ENCODE measurements at places on chromosomes 6 and 20.
A peak's percentile ranks its signal among the peaks of the same experiment; 100 is the strongest.

DNA sequence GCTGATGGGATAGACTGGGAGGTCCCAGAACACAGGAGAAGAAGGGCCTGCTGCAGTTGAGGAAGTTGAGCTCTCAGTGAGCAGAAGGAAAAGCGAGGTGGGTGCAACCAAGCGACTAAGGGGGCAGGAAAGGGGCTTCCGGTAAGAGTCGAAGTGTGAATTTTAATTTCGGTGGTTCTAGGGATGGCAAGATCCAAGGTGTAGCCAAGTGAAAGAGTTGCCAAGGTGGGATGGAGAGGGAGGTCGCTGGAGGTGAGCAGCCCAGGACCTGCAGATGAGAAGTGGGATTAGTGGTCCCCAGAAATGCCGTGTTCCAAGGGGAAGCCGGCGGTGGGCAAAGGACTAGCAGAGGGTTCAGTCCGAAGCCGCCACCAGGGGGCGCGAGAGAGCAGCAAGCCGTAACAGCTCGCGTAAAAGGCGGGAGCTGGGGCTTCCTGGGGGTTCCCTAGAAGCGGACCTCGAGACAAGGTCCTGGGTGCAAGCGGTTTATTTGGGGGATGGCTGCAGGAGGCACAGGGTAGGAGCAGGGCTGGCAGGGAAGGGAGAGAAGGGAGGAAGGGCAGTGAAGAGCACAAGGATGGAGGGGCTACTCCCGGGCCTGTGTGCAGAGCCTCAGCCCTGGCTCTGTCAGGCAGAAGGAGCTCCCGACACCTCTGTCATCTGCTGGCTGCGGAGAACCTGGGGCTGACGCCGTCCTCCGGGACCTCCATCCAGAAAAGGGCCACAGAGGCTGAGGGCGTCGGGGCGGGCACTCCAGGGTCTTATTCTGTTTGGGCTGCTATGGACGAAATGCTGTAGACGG, 103.6 kb downstream of the PAX1 start:
- peaks cover 6% of the 10 kb centered on the region for H3K4me1 ChIP-seq
- no peak for DNase-seq
- no peaks in the 10 kb centered on the region for H3K36me3 ChIP-seq
- no peak overlapping the region for H3K27ac ChIP-seq
- H3K4me3 ChIP-seq: no peak overlapping the region
- peaks cover 4% of the 10 kb centered on the region for H3K27me3 ChIP-seq

- H3K4me3 ChIP-seq: no peak overlapping the region
- H3K36me3 ChIP-seq: no peaks in the 10 kb centered on the region
- DNase-seq: no peak
- H3K27me3 ChIP-seq: no peaks in the 10 kb centered on the region
- peaks cover 8% of the 10 kb centered on the region for H3K4me1 ChIP-seq
Observed at GRCh38 chr6:39188571-39188970, 40.7 kb downstream of the KCNK5 start.

DNA sequence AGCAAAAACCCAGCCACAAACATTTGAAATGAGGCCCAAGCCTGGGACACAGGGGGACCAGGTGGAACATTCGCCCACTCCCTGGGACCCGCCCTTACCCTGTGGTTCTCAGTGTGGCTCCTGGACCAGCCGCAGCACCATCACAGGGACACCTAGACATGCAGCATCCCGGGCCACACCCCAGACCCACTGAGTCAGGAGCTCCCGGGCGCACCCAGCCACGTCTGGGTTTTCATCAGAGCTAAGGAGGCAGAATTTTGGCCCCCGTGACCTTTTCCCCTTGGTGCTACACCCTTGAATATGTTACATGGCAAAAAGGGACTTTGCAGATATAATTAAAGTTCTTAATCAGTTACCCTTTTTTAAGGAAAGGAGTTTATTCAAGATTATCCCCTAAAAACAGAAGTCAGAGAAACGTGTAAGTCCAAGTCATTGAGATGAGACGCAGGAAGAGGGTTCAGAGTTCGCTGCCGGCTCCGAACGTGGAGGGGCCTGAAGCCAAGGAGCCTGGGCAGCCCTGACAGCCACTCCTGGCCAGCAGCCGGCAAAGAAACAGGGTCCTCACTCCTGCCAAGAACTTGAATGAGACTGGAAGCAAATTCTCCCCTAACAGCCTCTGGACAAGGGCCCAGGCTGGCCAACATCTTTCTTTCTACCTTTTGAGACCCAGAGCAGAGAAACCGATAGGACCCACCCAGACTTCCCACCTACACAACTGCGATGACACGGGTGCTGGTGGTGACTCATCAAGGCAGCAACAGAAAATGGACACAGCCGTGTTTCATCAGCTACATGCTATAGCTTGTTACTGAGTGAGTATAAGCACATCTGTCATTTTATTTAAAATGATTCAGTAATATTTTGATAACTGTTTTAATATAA, 25.3 kb downstream of the BFSP1 start:
- no peaks in the 10 kb centered on the region for H3K27me3 ChIP-seq
- H3K27ac ChIP-seq: peak overlapping the region; percentile 74
- H3K4me1 ChIP-seq: peaks cover 23% of the 10 kb centered on the region
- H3K4me3 ChIP-seq: peak overlapping the region; percentile 88
- DNase-seq: peak; percentile 12

DNA sequence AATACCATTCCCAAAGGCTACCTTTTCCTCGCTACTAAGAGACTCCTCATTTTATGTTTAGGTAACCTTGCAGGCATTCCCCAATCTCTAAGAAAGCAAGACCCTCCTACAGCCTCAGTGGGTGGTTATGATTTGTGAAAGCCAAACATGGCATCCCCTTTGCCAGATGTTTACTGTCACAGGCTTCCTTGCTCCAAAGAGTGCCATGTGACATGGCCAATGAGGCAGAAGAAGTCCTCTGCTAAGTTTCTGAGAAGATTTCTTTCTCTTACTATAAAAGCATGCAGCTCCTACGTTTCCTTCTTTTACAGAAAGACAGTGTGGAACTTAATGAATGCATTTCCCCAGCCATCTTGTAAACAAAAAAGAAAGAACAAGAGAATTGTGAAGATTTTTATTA, 688.2 kb downstream of the TBC1D32 start:
- H3K4me3 ChIP-seq: no peak overlapping the region
- no peak overlapping the region for H3K27ac ChIP-seq
- no peak for DNase-seq

DNA sequence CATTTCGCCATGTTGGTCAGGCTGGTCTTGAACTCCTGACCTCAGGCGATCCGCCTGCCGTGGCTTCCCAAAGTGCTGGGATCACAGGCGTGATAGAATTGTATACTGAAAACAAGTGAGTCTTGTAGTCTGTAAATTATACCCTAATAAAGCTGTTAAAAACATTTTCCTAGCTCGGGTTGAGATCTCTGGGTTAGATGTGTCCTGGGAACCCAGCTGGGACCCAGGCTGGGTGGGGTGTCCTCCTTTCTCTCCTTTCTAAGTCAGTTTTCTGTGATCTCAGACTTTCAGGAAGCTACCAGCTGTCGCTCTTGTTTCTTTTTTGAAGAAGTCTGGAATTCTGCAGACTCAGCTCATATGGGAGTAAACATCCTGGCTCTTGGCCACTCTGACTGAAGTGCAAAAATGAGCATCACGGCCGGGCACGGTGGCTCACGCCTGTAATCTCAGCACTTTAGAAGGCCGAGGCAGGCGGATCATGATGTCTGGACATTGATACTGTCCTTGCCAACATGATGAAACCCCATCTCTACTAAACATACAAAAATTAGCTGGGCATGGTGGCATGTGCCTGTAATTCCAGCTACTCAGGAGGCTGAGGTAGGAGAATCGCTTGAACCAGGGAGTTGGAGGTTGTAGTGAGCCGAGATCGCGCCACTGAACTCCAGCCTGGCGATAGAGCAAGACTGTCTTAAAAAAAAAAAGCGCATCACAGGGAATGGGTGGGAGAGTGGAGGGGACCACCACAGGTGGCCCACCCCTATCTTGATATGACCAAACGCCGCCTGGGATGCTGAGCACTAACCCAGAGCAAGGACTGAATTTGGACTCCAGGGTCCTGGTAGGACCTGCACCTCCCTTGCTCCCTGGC, 9.9 kb upstream of the PCIF1 start:
- no peaks in the 10 kb centered on the region for H3K36me3 ChIP-seq
- H3K4me1 ChIP-seq: no peaks in the 10 kb centered on the region
- H3K27me3 ChIP-seq: peaks cover 10% of the 10 kb centered on the region
- no peak overlapping the region for H3K27ac ChIP-seq
- no peak for DNase-seq

GRCh38 chr6:166335378-166336302, 6.7 kb downstream of the SFT2D1 start:
- peaks cover 51% of the 10 kb centered on the region for H3K4me1 ChIP-seq
- H3K4me3 ChIP-seq: no peak overlapping the region
- H3K27ac ChIP-seq: no peak overlapping the region

DNA sequence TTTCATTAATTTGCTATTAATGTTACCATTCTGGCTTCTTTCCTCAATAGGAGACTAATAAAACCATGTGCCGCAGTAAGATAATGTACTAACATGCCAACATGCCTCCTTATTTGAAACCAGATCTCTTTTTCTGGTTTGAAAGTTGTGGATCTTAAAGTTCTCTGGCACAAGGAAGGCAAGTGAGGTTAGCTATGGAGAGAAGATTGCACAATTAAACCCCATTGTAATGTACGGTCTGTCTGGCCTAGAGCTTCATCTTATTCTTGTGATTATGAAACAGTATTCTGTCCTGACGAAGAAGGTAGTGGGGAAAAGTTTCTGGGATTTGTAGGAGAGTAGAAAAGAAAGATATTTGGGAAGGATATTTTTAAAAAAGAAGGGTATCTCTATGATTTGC, 68.4 kb downstream of the EYA4 start:
- DNase-seq: no peak
- H3K27me3 ChIP-seq: peaks cover 14% of the 10 kb centered on the region
- no peak overlapping the region for H3K27ac ChIP-seq
- H3K4me1 ChIP-seq: no peaks in the 10 kb centered on the region

- H3K27ac ChIP-seq: no peak overlapping the region
- H3K4me3 ChIP-seq: no peak overlapping the region
- H3K4me1 ChIP-seq: no peaks in the 10 kb centered on the region
- H3K36me3 ChIP-seq: peaks cover 36% of the 10 kb centered on the region
- H3K27me3 ChIP-seq: no peaks in the 10 kb centered on the region
- no peak for DNase-seq
Observed at GRCh38 chr6:9851006-9851405, 563.9 kb downstream of the TFAP2A start.

- no peak overlapping the region for H3K4me3 ChIP-seq
- no peaks in the 10 kb centered on the region for H3K36me3 ChIP-seq
- no peak overlapping the region for H3K27ac ChIP-seq
Observed at GRCh38 chr20:19161336-19161735, 51.1 kb upstream of the SLC24A3 start.

- H3K27me3 ChIP-seq: no peaks in the 10 kb centered on the region
- H3K36me3 ChIP-seq: peaks cover 37% of the 10 kb centered on the region
- H3K4me3 ChIP-seq: no peak overlapping the region
- DNase-seq: no peak
- H3K4me1 ChIP-seq: no peaks in the 10 kb centered on the region
Observed at GRCh38 chr6:13787137-13787536, 27.2 kb downstream of the MCUR1 start.

DNA sequence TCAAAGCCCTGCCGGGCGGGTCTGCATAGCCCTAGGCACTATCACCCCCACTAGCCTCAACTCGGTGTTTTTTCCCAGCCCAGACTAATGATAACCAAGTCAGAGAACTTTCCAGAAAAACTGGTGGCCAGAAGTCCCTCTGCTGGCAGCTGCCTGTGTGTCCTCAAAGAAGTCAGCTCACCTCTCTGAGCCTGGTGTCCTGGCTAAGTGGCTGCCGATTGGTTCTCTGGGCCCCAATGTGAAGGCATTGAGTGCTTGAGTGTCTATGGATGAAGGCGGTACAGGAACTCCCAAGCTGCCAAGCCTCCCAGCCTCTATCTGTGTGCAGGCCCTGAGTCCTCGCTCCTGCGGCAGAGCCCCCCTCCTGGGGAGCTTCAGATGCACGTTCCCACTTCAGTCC, 355.6 kb downstream of the TAF4 start:
- no peaks in the 10 kb centered on the region for H3K36me3 ChIP-seq
- DNase-seq: no peak
- no peak overlapping the region for H3K27ac ChIP-seq
- H3K4me3 ChIP-seq: no peak overlapping the region
- H3K4me1 ChIP-seq: peaks cover 2% of the 10 kb centered on the region

DNA sequence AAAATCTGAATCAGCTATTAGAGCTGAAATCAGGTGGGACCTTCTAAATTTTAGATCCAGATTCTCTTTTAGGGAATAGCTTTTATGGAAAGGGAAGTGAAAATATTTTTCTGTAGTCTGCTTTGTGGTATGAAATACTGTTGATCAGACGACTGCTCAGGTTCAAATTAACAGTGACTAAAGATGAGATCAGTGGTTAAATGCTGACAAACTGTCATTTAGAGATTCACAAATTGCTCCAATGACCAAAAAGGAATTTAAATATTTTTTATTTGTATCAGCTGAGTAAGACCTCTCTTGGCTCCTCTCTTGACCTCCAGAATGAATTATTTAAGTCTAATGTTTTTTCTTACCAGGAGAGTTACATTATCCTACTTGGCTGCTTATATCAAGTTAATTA, 77.3 kb downstream of the KCNQ5 start:
- H3K4me3 ChIP-seq: no peak overlapping the region
- no peak overlapping the region for H3K27ac ChIP-seq
- DNase-seq: no peak
- peaks cover 14% of the 10 kb centered on the region for H3K36me3 ChIP-seq

GRCh38 chr6:71544028-71544427, 255.4 kb downstream of the OGFRL1 start:
- no peaks in the 10 kb centered on the region for H3K36me3 ChIP-seq
- no peak for DNase-seq
- H3K27me3 ChIP-seq: peaks cover 4% of the 10 kb centered on the region

All from naive thymus-derived CD8-positive, alpha-beta T cell (primary cell).